ENCODE measurements at places on chromosomes 7 and 10.

DNA sequence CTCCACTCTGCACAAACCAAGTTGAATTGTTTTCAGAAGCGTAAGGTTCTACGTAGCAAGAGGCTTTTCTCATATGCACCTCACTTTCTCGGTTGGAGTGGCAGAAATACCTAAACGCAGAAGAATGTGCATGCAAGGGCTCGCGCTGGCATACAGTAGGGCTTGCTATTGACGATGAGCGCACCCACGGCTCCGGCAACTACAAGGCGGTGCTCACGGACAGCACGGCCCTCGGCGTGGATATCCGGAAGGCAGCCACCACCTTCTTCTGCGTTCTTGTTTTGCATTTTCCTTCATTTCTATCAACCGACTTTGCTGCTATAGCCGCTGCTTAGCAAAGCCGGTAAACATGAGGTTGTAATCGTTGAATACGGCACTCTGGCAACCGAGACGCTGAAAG lies 51.1 kb upstream of the UBE3C start:
- DNase-seq, result no peak

DNA sequence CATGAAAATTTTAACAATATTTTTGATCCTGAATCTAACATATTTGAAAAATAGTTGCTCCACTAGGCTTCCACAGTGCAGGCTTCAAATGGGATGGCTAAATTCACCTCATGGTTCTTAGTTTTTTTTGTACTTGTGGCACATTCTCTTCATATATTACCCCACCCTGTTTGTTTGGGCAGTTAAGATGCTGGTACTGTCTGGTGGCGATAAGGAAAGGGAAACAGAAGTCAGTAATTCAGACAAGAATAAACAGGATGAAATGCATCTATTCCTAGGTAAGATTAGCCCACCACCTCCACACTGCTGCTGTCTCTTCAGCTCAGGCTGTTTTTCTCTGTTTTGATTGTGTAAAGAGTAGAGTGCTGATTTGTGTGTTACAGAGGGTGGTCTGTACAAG lies 44.2 kb downstream of the GLRX3 start:
- no peak for DNase-seq

GRCh38 chr10:30639946-30640786 lies 10.6 kb upstream of the LYZL2 start:
- DNase-seq, result peak; percentile 38

DNA sequence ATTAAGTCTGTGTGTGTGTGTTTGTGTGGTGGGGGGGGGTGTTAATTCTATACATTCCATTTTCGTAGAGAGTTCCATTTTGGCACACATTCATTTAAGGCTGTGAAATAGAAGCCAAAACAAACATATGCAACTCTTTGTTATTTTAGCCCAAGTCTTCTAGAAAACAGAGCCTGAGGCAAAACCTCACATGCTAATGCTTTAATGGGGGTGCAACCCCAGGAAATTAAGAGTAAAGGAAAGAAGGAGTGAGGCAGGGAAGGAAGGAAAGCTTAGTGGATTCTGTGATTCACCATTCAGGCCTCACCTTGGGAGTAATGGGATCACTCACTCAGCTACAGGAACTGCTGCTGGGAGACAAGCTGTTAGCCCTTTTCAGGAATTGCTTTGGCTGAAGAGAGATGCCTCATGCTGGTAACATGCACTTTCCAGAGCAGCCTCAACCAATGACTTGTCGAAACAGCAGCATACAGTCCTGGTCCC lies 73.0 kb upstream of the CTTNBP2 start:
- DNase-seq, result no peak

DNA sequence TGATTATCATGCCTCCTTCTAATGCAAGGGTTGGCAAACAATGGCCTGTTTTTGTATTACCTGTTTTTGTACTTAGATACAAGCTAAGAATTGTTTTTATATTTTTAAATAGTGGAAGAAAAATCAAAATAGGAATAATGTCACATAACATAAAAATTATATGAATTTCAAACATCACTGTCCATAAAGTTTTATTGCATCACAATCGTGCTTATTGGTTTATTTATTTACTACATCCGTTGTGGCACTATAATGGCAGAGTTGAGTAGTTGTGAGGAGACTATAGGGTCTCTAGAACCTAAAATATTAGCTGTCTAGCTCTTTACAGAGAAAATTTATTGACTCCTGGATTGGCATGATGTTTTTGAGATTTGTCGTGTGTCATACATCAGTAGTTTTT lies 4.1 kb downstream of the KIF20B start:
- DNase-seq, result no peak

GRCh38 chr7:127252778-127253280 lies at the start of gene GRM8:
GRM8 (minus strand) TSS chr7:127252941.
- DNase-seq, result peak; percentile 14

GRCh38 chr7:107463139-107464078 lies 6.4 kb upstream of the GPR22 start:
- peak; percentile 7 for DNase-seq

- DNase-seq, result peak; percentile 64
These were observed 23.0 kb upstream of the GRID1 start for GRCh38 chr10:86389441-86390193.

DNA sequence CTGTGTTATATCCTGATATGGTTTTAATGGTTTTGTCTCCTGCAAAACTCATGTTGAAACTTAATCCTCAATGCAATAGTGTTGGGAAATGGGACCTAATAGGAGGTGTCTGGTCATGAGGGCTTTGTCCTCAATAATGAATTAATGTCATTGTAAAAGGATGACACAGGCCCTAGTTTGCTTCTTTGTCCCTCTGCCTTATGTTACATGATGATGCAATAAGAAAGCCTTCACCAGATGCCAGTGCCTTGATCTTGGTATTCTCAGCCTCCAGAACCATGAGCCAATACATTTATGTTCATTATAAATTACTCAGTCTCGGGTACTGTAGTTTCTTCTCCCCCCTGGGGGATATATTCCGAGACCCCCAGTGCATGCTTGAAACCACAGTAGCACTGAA lies 1247.4 kb upstream of the SORCS1 start:
- no peak for DNase-seq

GRCh38 chr7:157479326-157479725 lies 142.5 kb downstream of the DNAJB6 start:
- DNase-seq, result no peak

DNA sequence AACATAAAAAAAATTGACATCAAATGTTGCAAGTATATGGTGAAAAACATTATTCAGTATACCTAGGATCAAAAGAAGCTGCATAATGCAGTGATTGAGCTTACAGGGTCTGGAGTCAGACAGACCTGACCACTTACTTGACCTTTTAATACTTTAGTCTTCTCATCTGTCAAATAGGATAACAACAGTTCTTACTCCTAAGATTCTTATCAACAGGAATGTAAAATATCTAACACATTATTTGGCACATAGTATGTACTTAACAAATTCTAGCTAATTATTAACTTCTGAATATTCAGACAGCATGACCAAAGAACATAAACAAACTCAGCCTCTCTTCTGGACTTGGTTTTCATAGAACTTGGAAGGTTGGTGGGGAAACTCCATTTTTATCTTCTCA lies 45.6 kb upstream of the PIP4K2A start:
- DNase-seq, result no peak

All from germinal center (tissue), 1 donor.